Right forelimb (tissue), 1 donor: ENCODE measurements at places on chromosomes 7 and 10.

DNA sequence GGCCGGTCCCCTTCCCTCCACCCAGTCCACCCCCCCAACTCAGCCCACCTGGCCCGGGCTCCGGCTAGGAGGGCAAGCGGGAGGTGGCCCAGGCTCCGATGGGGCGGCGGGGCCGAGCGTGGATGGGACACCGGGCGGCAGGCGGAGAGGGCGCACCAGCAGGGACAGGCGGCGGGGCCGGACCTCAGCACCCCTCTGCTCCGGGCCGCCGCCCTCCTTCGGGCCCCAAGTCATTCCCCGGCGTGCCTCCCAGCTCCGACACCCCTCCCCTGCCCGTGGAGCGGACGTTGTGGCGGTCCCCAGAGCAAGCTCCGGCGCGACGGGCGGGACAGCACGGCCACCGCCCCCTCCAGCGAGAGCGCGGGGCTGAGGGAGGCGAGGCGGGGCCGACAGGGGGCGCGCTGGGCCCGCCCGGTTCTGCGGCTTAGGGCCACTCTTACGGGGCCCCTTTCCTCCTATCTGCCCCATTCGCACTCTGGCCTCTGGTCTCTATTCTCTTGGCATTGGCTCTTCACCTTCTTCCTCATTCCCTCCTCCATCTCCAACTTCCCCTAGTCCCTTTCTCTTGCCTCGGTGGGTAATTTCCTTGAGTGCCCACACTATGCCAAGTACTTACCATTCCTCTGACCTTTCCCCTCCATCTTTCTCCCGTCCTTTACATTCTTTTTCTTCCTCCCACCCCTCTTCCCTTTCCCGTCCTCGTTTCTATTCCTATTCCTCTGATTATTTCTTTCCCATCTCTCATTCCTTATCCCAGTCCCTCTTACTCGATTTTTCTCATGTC is 701 bp upstream of the GBX1 start:
- peak; percentile 55 for DNase-seq

DNA sequence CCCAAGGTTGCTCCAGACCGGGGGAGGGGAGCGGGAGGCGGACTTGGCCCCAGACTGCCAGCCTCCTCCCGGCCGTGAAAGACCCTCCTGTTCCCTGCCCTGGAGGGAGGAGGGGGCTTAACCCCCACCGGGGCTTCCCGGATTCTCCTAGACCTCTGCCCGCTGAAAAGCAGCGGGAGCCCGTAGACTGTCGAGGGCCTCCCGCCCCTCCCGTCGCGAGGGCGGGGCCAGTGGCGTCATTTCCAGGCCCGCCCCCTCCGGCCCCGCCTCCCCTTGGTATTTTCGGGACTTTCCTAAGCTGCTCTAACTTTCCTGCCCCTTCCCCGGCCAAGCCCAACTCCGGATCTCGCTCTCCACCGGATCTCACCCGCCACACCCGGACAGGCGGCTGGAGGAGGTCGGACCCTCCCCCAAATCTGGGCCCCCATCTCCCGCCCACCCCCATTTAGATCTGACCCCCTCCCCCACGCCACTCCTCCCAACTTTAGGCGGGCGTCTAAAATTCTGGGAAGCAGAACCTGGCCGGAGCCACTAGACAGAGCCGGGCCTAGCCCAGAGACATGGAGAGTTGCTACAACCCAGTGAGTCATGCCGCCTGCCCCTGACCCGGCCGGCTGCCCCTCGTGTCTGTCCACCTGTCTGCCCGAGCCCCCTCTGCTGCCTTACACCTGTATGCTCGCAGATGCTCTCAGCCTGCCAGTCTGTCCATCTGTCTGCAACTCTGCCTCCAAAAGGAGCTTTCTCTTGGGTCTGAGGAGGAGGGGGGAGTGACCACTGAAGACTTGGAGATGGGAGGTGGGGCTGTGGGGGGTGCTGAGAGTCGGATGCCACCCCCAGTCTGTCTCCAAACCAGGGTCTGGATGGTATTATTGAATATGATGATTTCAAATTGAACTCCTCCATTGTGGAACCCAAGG is at the start of gene NFKB2:
NFKB2 (plus strand) TSS at position 306 of the 917 bp plus-strand sequence; CDS start at position 561, 255 bp downstream.
- DNase-seq = peak; percentile 96

- DNase-seq = no peak
Measured at GRCh38 chr7:81600608-81601007, 169.2 kb downstream of the HGF start.

GRCh38 chr10:100531761-100532160 is 2.1 kb upstream of the NDUFB8 start:
- no peak for DNase-seq

- DNase-seq = no peak
Measured at GRCh38 chr10:18666810-18667209, 7.6 kb downstream of the ARL5B start.

GRCh38 chr7:67550801-67551436 is 554.3 kb downstream of the TYW1 start:
- DNase-seq = peak; percentile 77

- no peak for DNase-seq
Measured at GRCh38 chr7:28964056-28964455, 5.9 kb upstream of the TRIL start.

DNA sequence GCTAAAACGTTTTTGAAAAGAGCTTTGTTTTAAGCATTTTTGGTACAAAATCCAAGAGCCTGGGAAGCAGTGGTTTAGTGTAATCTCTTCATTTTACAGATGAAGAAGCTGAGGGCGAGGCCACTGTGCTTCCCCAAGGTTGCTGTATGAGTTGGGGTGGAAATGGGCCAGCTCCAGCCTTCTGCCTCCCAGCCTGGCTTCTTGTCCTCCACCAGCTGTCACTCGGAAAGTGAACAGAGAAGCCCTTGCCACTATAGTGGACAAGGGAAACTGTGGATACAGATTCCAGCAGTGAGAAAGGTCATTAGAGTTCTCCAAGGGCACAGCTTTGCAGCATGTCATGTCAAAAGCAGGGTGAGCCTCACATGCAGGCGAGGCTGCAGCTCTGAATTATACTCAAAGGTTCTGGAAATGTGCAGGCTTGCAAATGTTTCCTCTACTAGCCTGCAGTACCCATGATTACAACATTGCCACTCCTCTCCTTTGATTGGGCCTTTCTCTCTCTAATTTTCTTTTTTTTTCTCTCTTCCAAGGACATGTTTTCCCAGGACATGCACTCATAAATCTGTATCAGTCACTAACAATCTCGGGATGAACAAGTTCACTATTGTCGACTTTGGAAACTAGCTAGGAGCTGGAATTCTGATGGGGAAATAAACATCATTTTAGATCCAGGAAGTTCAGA is 33.0 kb downstream of the BAMBI start:
- no peak for DNase-seq

DNA sequence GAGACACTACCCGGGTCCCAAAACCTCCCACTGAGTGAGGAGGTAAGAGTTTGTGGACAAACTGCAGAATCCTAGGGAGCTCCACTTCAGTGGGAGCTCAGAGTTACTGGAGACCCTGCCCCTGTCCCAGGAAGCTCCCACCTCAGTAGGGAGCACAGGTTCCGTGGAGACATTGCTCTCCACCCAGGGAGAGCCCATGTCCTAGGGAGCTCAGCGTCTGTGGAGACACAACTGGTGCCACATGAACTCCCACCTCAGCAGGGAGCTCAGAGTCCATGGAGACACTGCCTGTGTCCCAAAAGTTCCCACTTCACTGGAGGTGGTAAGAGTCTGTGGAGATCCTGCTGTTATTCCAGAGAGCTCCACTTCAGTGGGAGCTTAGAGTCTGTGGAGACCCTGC is 6.3 kb downstream of the MYO1G start:
- peak; percentile 5 for DNase-seq

DNA sequence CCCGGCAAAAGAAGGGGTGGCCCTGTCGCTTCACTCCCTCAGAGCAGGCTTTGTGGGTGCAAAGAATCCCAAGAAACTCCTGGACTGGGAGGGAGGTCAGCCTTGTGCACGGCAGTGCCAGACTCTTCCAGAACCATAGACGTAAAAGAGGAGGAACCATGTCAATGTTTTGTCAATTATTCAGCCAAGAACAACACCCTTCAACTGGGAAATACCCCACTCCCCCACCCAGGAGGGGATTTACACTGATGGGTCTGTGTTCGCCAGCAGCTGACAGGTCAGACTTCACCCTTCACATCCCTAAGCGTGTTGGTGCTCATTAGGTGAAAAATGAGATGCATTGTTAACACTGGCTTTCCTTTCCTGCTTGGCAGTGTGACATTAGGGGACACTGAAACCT is 116.8 kb upstream of the BMPER start:
- no peak for DNase-seq

DNA sequence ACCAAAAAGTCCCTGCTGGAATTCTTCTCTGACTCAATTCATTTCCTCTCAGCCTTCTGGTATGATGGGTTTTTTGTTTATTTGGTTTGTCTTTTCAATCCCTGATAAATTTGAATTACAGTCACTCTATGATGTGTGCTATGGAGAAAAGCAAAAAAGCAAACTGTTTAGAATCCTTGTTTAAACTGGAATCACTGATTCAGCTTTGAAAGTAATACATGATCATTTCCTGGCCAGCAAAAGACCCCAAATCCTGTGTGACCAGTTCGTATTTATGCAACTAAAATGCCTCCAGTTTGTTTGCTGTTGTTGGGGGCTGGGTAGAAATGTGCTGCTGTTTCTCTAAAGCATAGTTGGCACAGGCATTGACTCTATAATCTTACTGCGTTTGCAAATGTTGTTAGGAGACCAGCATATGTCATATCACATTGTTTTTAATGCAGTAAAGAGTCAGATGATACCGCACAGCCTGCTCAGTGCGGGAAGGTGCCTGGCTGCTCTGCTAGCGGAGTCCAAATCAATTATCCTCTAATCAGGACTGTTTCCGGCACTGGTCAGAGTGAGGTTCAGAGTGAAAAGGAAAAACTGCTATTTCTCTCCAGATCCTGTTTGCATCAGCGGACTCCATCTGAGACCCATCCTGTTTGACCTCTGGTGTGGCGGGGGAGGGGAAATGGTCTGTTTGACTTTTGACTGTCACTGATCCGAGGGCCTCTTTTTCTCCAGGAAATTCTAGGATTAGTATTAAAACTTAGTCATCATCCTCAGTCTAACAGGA is 40.6 kb upstream of the ADD3 start:
- DNase-seq = peak; percentile 61

DNA sequence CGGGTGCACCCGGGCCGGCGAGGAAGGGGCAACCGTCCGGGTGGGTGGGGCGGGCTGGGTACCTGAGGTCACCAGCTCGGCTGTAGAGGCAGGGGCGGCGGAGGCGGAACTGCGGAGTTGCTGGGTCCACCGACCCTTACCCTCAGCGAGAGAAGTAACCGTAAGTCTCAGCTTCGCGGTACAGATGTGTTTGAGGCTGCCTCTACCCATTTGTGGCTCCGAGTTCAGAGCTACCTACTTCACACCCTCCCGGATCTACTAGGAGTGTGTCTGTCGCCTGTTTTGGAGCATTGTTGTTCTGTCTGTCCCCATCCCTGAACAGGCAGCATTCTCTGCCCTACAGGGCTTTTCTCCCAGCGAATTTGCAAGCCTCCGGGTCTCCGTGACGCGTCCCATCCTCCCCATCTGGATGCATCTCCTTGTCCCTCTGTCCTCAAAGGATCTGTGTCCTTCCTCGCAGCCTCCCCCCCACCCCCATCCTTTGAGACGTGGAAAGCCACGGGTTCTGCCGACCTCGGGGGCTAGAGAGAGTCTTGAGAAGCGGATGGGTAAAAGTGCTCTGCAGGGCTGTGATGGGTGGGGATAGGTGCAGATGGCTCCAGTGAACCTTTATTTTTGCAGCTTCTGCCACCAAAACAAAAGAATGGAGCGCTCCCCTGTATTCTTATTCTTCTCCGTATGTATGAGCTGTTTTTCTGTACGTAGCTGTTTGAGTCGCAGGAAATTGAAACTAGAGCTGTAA is 757 bp downstream of the ANKIB1 start:
- no peak for DNase-seq

- no peak for DNase-seq
Measured at GRCh38 chr7:45980973-45981372, 59.9 kb upstream of the IGFBP3 start.

DNA sequence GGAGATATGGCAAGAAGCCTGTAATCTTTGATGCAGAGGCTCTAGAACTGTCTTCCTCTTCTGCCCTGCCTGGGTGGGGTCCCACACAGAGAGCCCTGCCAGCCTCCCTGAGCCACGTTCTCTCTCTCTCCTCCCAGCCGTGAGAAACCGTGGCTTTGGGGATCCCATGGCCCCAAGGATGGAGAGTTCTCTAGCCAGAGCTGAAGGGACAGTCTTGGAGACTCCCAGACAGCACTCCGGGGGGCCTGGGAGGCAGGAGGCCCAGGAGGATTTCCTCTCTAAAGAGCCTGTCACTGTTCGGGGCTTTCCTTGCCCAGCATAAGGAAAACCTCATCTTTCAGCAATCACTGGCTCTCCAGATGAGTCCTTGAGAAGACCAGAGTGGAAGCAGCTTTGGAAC is 227.1 kb downstream of the ARHGAP12 start:
- DNase-seq = no peak

DNA sequence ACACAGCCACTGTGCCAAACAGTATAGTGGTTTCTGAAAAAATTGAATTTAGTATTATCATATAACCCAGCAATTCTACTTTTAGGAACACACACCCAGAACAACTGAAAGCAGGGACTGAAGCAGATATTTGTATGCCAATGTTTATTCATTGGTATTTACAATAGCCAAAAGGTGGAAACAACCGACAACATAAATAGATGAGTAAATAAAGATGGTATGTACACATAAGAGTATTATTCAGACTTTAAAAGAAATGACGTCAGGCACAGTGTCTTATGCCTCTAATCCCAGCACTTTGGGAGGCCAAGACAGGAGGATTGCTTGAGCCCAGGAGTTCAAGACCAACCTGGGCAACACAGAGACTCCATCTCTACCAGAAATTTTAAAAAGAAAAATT is 7.2 kb downstream of the CDCA7L start:
- DNase-seq = no peak

DNA sequence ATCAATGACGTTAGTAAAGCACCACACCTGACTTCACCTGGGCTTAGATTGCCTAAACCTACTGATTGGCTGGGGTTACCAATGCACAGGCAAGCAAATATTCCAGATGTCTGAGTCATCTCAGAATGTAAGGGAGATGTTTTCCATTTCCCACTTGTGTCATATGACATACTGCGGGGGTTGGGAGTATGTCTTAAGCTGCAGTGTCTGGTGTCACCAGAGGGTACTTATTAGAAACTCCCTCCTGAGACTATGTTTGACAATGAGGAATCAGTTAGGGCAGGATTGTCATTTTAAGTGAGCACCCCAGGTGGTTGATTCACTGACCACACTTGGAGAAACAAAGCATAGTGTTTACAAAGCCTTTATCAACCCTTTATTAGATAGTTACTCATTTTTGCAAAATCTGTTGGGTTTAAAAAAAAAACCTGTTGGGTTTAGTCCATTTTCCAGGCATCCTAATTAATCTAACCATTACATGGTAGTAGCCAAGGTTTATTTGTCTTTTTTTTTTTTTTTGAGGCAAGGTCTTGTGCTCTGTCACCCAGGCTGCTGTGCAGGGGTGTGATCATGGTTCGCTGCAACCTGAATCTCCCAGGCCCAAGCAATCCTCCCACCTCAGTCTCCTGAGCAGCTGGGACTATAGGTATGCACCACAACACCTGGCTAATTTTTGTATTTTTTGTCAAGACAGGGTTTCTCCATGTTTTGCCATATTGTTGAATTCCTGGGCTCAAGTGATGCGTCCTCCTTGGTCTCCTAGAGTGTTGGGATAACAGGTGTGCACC is 72.5 kb downstream of the CDK6 start:
- DNase-seq = no peak

GRCh38 chr7:117113871-117114270 is 160.6 kb downstream of the ST7 start:
- DNase-seq = peak; percentile 58

GRCh38 chr10:61263518-61263917 is 189.7 kb downstream of the TMEM26 start:
- no peak for DNase-seq
